ENCODE measurements at places on chromosomes 16 and 17.

DNA sequence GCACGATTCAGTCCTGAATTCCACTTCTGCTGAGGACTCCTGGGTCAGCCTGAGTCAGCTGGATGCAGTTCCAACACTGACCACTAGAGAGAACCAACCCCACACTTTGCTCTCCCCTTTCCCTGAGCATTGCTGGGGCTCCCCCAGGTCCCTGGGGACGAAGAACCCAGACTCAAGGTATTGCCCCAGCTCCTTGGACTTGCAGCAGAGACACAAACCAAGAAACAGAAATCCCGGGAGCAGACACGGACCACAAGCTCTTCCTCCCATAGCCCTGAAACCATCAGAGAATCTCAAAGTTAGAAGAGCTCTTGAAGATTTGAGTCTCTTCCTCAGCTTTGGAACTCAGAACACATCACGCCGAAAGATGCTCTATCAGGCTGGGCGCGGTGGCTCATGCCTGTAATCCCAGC is 678 bp upstream of the GH1 start:
- DNase-seq, result peak; percentile 44

DNA sequence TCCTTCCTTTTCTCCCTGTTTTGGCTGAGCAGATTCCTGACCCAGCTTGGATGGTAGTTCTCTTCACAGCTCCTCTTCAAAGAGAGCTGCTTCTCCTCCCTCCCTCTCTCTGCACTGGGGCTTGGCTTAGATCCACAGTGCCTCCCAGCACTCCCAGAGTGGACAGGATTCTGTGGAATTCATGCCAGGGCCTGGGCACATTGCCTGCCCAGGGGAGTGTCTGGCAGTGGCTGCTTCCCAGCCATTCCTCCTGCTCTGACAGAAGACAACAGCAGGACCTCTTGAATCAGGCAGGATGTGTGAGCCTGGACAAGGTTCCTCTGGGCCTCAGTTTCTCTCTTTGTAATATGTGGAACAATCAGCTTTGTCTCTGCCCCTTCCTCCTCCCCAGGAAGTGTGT is 4.5 kb upstream of the MMP28 start:
- DNase-seq, result no peak

DNA sequence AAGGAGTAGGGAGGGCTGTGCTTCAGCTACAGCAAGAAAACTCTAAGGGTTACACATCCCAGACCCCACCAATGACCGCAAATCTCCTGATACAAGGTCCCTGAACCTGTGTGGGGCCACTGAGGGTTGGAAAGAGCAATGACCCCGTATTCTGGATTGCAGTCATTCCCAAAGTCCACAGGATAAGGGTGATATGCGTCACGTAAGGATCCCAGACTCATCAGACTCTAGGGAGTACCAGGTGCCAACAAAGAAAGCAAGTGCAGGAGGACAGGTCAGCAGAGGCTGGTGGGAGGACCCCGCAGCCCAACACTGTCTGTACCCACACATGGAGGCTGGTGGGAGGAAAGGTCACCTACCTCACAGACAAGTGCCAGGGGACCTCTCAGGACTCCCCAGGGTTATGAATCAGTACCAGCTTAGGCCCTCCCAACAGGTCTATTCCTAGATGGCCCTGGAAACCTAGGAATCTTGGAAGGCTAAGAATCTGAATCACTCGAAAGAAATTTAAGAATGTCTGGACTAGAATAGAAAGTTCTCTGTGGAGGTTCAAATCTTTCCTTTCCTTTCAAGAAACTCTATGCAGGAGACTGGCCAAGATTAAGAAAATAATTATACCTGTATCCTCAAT is 16.2 kb downstream of the PITPNA start:
- DNase-seq, result no peak

GRCh38 chr16:2904922-2905240 is 6.8 kb upstream of the FLYWCH1 start:
- no peak for DNase-seq

- no peak for DNase-seq
These were observed 39.5 kb upstream of the CIBAR2 start for GRCh38 chr16:85151603-85152413.
